ENCODE measurements at places on chromosomes 5 and 9.

GRCh38 chr5:94682814-94683520, 64.5 kb downstream of the SLF1 start:
- no peak for DNase-seq

DNA sequence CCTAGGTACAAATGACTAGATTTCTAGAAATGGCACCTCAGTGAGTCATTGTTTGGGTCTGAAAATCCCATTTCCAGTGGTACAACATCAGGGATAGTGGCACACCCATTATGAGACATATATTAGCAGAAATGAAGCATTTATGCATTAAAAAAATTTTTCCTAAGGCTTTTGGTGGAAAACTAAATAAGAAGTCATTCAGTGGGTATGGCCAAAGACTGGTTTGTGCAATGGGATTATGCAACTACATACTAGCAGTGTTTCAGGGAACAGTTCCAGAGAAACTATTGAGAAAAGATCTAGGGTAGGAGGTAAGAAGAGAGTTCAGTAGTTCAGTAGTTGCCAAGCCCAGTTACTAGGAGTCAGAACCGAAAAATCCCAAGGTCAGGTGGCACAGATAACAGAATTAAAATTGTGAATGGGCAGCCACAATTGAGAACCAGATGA, 106.5 kb upstream of the HAPLN1 start:
- DNase-seq: no peak

DNA sequence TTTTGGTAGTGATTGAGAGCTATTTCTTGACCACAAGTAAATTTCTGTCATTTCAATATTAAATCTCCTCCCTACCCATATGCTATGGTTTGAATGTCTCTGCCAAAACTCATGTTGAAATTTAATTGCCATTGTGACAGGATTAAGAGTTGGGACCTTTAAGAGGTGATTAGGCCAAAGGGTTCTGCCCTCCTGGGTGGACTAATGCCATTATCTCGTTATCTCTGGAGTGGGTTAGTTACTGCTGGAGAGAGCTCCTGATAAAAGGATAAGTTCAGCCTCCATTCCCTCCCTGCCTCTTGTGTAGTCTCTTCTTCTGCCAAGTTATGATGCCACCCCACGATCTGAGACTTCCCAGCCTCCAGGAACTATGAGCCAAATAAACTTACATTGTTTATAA, 3.6 kb upstream of the DRD1 start:
- no peak for DNase-seq

DNA sequence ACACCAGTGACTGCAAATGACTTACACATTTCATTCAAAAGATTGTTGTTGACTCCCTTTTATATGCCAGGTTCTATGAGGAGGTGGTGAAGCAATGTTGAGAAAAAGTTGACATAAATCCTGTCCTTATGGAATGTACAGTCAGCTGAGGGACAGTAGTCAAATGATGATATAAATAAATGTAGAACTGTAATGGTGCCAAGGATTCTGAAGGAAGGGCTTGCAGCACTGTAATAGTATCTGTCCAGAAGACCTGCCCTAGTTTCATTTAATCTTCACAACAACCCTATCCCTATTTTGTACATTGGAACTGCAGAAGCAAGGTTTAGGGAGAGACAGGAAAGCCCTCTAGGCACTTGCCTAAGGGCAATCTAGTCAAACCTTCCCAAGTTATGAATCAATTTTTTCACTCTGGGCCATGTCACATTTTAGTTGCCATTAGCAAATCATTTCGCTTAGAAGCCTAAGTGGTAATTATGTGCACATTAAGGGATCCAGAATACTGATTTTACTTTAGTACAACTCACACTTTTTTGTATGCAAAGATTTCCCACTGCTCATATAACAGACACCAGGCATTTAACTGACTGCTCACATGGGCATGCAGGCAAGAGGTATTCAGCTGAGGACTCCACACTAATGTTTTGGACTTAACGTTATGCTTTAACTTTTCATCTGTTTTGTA, 34.5 kb upstream of the LIFR start:
- no peak for DNase-seq

DNA sequence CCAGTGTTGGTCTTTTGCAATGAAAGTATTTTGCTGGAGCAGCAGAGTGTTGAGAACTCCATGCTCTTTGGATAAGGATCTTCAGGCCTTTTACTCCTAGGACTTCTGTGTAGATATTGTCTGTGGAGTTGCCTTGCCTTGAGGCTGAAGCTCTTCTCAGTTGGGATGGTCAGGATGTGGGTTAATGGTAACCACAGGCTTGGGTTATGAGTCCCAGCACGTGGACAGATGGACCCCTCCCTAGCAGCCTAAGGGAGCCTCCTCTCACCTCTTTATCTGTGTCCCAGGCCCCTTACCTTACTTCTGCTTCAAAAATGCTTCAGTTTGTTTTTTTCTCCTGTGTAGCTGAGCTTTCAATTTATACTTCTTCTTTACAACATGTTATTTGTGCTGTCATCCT, 109.9 kb downstream of the MEGF10 start:
- no peak for DNase-seq

GRCh38 chr9:3521966-3522365, 3.8 kb downstream of the RFX3 start:
- no peak for DNase-seq

DNA sequence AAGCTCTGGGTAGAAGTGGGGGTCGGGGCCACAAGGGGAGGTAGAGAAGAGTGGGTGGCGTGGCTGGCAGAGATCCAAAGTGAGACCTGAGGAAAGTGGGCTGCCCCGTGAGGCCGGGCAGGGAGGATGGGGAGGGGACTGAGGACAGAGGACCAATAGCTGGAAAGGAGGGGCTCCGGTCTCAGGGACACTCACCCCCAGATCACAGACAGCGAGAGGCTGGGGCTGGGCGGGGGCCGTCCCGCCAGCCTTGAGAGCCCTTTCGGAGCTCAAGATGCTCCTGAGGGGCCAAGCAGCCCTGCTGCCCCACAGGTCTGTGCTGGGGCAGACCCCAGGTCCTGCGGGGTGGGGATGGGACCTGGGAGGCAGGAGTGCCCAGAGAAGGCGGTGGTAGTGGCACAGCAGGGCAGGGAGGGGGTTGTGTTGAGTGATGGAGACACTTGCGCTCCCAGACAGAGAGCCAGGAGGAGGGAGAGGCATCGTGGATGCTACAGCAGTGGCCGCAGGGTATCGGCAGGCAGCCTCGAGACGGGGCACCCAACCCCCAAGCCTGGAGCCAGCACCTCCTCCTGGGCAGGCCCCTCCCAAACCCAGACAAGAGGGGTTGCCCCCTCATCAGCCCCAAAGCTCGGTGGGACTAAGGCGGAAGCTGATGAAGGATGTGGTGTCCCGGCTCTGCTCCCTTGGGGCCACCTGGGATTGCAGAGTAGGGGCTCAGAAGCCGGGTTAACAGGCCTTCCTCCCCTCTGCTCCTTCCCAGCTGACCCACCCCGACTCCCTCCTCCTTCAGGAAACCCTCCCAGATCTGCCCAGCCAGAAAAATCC, 3.4 kb downstream of the SARDH start:
- no peak for DNase-seq

- DNase-seq: no peak
These were observed 186.7 kb downstream of the SYK start for GRCh38 chr9:90988318-90988717.

- no peak for DNase-seq
These were observed 163.2 kb downstream of the DAB2IP start for GRCh38 chr9:121814594-121814993.

DNA sequence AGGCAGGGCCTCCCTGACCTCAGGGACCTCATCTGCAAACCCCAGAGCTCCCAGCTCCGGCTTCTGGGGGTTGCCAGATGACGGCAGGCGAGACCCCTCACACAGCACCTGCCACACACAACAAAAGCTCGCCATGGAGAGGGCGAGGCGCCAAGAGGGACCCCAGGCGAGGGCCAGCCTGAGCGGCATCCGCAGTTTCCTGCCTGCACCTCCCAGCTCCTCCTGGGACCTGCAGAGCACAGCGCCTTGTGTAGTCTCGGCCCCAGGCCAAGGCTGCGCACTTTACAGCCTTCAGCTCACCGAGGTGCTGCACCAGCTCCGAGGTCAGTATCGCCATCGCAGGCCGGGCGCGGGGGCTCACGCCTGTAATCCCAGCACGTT, 82.4 kb upstream of the ADAMTS2 start:
- DNase-seq: no peak

DNA sequence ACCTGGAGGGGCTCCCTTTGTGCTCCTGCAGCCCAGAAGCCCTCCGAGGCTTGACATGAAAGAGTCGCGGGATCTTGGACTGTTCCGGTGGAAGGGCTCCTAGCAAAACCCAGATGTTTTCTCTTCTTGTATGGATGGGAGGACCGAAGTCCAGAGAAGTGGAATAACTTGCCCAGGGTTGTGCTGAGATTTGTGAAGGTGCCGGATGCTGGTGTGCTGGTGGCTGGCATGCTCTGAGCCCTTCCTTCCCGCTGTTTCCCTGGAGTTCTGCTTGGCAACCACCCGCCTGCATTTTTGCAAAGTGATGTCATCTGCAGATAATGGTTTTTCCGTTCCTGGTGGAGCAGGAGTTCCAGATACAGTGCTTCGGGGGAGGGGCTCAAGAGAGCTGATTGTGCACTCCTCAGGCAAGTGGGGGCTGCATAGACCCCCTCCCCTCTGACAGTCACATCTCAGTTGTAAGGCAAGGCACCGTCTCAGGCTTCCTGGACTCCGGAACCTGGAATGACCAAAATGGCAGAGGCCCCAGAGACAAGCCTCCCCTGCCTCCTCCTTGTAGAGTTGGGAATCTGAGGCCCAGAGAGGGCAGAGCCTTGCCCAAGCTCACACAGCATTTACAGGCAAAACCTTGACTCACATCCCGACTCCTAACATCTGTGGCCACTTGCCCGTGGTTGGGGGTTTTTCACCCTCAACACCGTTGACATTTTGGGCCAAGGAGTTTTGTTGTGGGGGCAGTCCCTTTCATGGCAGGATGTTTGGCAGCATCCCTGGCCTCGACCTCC, 157.0 kb downstream of the RGS3 start:
- peak; percentile 72 for DNase-seq

DNA sequence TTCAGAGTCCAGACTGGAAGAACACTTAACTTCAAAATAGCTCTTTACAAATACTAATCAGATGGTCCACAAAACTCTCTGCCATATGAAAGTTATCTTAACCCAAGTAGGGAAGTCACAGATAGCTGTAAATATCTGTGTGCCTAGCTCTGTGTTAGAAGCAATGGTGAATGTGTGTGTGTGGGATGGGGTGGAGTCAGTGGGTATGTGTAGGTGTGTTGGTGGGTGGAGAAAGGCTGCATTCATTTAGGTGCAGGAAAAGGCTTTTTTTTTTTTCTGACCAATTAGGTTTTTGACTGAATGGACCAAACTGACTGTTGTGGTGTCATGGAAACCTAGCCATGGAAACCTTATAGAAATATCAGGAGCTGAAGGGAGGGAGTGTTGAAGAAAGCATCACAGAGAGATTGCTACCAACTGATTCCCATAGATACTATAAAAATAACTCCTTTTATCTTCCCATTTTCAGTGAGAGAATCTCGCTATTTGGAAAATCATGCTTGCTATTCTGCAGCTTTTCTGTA, 156.2 kb upstream of the NR3C1 start:
- DNase-seq: no peak

- DNase-seq: no peak
These were observed 16.2 kb downstream of the PGGT1B start for GRCh38 chr5:115246361-115246991.

GRCh38 chr9:120918931-120919842, 7.4 kb downstream of the TRAF1 start:
- peak; percentile 47 for DNase-seq

DNA sequence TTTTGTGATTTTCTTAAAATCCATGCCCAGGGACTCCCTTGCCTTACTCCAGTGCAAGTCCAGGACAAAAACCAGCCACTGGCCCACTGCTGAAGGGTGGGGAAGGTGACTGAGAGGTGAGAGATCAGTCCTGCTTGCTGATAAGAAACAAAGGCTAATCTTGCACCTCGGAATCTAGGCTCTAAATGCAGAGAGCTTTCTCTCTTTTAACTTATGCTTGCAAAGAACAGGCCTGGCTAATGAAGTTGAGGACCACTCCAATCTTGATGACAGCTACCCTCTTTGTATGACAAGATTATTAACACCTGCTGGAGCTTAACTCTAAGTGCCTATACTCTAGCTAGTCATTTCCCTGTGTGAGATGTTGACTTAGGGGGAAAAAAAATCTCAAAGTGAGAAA, 8.8 kb downstream of the TLE1 start:
- DNase-seq: no peak

DNA sequence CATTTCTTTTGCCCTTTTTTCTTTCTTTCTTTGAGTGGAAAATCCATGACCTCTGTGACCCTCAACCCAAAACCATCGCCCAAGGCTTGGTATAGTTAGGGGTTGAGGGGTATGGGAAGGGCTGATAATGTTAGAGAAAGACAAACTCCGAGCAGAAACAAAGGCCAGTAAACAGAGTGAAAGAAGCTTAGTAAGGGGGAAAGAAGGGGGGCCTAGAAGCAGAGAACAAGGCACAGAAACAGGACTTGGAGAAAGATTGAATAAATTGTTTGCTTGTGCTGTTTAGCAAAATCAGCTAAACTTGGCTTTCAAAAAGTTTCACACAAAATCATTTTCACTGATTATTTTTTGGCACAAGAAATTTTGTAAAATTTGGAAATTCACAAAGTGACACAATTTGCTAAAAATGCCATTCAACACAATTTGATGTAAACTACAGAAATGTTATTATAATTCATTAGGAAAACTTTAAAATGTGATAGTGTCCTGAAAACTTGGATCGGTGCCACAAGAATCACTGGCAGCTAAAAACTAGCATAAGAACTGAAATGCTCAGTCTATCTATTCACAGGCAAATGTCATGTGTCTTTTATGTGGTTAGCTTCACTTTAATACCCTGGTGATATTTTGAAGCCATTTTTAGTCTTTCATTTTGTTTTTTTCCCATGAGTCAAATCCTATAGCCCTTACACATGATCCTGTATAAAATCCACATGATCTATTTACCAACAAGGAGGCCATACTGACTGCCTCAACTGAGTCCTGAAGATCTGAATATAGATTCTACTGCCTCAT, 276.4 kb downstream of the NR2F1-AS1 start:
- no peak for DNase-seq

DNA sequence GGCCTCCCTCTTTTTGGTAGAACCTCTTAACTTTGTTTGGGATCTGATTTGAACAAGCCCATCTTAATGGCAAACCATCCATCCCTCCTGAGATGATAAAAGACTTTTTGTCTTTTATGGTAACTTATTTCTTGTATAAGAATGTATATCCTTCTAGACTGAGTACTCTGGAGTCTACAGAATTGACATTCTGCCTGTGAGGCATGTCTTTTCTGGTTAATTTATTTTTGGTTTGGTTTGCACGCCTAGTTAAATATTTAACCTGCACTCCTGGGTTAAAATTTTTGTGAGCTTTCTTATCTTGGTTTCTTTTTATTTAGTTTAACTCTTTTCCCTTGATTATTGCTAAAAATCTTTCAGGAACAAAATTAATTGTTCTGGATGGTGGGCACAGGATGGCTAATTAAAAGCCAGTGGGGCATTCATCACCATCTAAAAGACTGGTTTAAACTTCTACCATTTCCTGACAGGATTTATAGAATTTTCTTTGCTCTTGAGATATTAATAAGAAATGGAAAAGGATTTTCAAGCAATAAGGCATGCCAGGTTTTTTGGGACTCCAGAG, 50.3 kb downstream of the PHAX start:
- DNase-seq: no peak

Measured in left ventricle myocardium superior (tissue), 1 donor.